Heart right ventricle (tissue), 16 donors: ENCODE measurements at places on chromosomes 3 and 15. TPM values are rescaled to one million over a fixed set of nuclear protein-coding genes. Genes with fewer than 3 reads are reported as not detected.

GRCh38 chr3:47324278-47324865 is 41.6 kb downstream of the KLHL18 start:
- H3K36me3 ChIP-seq: peaks cover 3% of the 10 kb centered on the region
- H3K4me3 ChIP-seq: no peak overlapping the region
- no peaks in the 10 kb centered on the region for H3K27me3 ChIP-seq
- no peak overlapping the region for H3K27ac ChIP-seq

The TTLL13 gene
- total RNA-seq: 0.78 TPM

GRCh38 chr3:144235489-144235888 is 263.9 kb downstream of the DIPK2A start:
- no peaks in the 10 kb centered on the region for H3K4me1 ChIP-seq
- H3K4me3 ChIP-seq: no peak overlapping the region
- no peaks in the 10 kb centered on the region for H3K36me3 ChIP-seq

The LYZL4 gene
- not detected for total RNA-seq

The SPINK8 gene
- not detected for total RNA-seq

GRCh38 chr15:101116681-101116976 is 135.2 kb downstream of the CHSY1 start:
- no peak for DNase-seq
- peaks cover 10% of the 10 kb centered on the region for H3K4me1 ChIP-seq
- no peak overlapping the region for H3K4me3 ChIP-seq
- no peaks in the 10 kb centered on the region for H3K27me3 ChIP-seq

- no peak for DNase-seq
- H3K4me3 ChIP-seq: no peak overlapping the region
- H3K36me3 ChIP-seq: no peaks in the 10 kb centered on the region
- no peaks in the 10 kb centered on the region for H3K27me3 ChIP-seq
- no peak overlapping the region for H3K27ac ChIP-seq
- peaks cover 7% of the 10 kb centered on the region for H3K4me1 ChIP-seq
Measured at GRCh38 chr3:149717391-149718056, 34.8 kb downstream of the COMMD2 start.

The TUSC7 gene
- not detected for total RNA-seq
